Activated T-cell treated with anti-CD3 and anti-CD28 coated beads, Interleukin-2, amount 50 U/mL, for 1 hour (primary cell): ENCODE measurements at places on chromosomes 11 and 22.

DNA sequence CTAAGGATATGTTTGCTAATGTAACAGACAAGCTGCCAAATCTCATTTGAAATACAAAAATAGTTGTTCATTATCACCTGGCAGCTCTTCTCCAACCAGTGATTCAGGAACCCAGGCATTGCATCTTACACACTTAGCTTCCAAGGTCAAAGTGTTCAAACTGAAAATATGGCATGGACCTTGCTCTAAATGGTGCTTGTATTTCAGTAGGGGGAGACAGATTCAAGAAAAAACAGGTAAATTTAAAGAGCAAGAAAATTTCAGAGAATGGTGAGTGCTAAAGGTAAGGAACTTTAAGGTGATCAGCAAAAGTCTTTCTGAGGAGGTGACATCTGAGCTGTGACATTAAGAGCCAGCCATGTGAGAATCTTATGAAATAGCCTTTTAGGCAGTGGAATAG, 82.8 kb upstream of the E2F8 start:
- DNase-seq = no peak

- DNase-seq = peak; percentile 43
Observed at GRCh38 chr22:24758164-24758799, 16.2 kb downstream of the PIWIL3 start.

GRCh38 chr11:127339376-127339775, 338.8 kb upstream of the KIRREL3 start:
- DNase-seq = no peak

GRCh38 chr11:70409871-70410270, 11.5 kb downstream of the CTTN start:
- no peak for DNase-seq

DNA sequence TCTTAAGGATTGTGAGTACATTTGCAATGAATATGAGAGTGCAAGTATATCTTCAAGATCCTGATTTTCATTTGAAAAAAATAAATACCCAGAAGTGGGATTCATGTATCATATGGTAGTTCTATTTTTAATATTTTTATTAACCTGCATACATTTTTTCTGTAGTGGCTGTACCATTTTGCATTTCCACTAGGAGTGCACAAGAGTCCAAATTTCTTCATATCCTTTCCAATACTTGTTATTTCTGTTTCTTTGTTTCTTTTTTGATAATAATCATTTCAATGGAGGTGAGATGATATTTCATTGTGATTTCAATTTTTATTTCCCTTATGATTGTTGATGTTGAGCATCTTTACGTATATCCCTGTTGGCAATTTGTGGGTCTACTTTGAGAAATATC, 759.8 kb upstream of the CNTN5 start:
- DNase-seq = no peak

- DNase-seq = no peak
Observed at GRCh38 chr11:102046841-102047240, 396 bp upstream of the CFAP300 start.

- peak; percentile 73 for DNase-seq
Observed at GRCh38 chr11:68002938-68003845, 705 bp downstream of the UNC93B1 start.

DNA sequence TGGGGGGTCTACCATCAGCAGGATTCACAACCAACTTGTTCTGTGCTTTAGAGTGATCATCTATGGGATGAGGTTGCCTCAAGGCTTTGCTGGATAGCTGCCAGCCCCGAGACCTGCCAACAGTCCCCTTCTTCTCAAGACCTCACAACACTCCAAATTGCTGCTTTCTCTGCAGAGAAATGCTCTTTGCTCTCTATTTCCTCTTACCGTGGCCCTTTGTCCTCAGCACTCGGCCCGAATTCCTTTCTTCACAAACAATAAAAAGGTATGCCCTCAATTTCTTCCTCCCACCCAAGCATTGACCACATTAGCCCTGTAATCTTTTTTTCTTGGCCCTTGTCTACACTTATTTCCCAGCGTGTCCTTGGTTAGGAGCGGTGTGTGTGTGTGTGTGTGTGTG, 147.4 kb upstream of the SNX19 start:
- no peak for DNase-seq

DNA sequence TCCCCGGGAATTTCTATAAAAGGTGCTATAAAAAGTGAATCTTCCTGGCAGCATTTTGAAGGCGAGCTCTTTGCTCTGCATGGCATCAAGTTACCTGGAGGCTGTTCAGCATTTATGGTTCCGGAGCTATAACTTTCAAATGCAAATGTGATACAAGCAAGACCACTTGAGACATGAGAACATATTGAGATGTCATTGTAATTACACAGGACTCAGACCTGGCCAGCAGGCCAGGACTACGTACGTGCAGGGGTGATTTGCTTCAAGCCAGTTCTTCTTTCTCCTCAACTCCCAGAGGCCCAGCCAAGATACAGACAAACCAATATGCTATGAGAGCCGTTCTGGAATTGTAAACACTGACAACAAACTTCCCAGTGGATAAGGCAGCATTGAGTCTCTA, 227.4 kb upstream of the FAT3 start:
- no peak for DNase-seq

- no peak for DNase-seq
Observed at GRCh38 chr11:129700701-129701100, 114.9 kb upstream of the TMEM45B start.

DNA sequence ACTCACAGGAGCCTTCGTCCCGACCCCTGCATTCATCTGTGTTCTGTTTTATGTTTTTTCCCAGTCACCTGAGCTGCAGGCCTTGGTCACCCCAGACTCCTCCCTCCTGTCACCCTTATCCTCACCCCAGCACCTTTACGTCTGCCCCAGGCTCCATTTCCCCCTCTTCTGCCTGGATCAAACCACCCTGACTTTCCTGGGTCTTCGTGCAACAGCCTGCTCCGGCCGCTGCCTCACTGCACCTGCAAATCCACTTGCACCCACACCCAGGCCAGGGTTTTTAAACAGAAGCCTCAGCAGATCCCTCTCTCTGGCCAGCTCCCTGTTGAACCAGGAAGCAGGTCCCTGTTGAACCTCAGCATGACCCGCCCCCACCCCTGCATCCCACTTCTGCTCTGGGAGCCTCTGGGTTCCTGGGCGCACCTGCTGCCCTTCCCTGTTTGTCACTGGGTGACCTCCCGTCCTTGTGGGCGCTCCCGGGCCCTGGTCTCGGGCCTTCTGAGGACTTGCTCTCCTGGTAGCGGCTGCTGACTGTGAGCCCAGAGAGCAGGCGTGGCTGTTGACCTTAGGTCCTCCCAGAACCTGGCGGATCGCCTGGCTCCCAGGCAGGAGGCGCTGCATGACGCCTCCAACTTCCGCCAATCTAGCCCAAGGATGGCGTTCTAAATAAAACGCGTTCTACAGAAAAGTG, 12.8 kb downstream of the MAPK8IP2 start:
- DNase-seq = no peak

- DNase-seq = no peak
Observed at GRCh38 chr11:20051469-20052399, 108.5 kb downstream of the DBX1 start.

DNA sequence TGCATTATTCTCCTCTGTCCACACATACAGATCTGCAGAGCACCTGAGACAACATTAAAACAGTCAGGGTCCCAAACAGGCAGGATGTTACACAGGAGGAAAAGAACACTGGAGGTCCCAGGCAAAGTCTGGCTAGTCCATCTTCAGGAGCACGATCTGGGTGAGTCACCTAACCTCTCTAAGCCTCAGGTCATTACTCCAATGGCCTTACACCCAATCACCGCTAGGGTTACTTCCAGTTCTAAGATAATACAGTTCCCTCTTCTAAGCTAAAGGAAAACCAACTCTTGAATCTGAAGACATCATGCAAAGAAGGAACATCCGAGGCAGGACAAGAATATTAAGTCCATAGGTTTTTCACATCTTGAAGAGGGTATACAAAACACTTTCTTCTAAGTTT, 24.5 kb downstream of the ASCC2 start:
- DNase-seq = no peak
